HT1080 (cell line): ENCODE measurements at places on chromosomes 12 and 14.

GRCh38 chr14:43539210-43539609, 967.9 kb downstream of the FSCB start:
- peak; percentile 51 for DNase-seq

- DNase-seq: peak; percentile 51
Measured at GRCh38 chr14:100755649-100756048, 29.0 kb downstream of the DLK1 start.

DNA sequence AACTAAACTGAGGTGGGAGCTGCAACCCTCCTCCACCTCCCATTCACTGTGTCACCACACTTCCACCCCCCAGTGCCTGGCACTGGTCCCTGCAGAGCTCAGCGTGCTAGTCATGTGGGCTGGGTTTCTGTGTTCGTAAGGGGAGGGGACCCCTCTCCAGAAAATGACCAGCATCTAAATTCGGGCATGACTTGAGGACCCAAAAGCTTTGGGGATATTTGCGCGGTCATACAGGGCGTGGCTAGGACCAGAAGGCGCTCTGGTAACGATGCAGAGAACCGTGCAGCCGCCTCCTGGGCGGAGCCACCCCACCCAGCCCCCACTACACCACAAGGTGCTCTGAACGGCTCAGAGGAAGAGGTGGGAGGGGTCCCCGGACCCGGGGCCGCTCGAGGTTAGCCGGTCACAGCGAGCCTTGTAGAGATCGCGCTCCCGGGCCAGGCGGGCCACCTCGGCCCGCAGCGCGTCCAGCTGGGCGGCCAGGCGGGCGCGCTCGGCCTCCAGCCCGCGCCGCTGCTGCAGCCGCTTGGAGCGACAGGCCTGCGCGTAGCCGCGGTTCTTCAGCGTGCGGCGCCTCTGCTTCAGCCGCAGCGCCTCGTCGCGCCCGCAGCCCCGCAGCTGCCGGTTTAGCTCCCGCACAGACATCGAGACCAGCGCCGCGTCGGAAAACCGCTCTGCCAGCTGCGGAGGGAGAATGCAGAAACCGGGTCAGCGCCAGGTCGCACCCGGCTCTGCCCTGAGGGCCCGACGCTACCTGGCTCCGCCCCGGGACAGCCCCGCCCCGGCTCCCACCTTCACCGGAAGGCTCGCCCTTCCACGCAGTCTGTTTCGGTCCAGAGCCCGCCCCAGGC, 9.8 kb downstream of the CPNE6 start:
- DNase-seq: no peak

- no peak for DNase-seq
Measured at GRCh38 chr14:28779456-28779855, 12.9 kb downstream of the FOXG1 start.

GRCh38 chr14:66530526-66530925, 22.6 kb downstream of the GPHN start:
- no peak for DNase-seq

GRCh38 chr14:97626088-97626487, 828.9 kb downstream of the VRK1 start:
- no peak for DNase-seq

- no peak for DNase-seq
Measured at GRCh38 chr14:93737634-93738033, 50.7 kb downstream of the PRIMA1 start.

GRCh38 chr12:93870020-93870795, 193.0 kb downstream of the CRADD start:
- no peak for DNase-seq

DNA sequence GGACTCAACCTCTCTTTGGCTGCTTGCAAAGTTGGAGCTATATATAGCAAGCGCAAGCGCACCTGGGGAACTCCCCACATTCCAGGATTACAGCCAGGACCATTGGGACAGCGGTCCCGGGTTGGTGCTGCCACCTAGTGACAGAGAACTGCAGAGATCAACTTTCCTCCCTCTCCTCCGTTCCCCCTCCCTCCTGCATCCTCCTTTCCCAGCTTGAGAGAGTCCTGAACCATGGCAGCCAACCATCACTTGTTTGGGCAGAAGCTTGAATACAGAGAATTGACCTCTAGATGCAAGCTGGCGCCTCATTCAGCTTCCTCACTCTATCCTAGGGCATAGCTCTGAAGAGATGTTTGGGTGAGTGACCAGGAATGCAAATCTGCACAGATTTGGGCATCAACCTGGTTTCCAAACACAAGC, 17.4 kb upstream of the FLVCR2 start:
- DNase-seq: peak; percentile 77

DNA sequence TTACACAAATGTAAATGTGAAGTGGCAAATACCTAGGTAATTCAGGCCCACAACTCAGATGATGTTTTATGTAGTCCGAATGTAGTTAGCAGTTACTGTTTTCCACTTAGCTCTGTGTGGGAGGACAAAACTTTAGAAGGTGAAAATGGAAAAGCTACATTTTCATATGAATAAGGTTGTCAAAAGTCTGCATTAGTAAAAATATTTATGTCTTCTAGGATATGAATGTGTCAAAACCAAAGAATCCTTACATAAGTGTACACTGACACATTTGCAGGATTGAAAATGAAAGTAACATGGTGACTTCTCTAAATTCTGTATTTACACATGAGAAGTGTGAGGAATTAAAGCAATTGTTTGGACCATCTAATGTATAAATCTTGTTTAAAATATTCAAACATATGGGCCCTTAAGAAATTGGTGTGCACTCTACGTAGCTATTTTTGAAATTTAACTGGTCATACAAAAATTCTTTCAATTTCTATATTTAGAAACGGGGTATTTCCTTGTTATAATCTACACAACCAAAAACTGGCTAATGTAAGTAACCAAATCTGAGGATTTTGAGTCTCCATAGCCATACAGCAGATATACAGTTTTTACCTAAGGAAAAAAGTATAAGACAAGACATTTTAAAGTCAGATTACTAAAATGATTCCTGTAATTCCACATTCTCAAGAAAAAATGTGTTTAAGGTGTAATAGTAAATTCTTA, 5.4 kb downstream of the CDKN1B start:
- peak; percentile 65 for DNase-seq

GRCh38 chr12:49748306-49748705, 6.9 kb downstream of the TMBIM6 start:
- no peak for DNase-seq

- DNase-seq: no peak
Measured at GRCh38 chr12:27289414-27289813, 43.2 kb upstream of the BMAL2 start.

GRCh38 chr12:120224304-120225199, 23.6 kb upstream of the RPLP0 start:
- DNase-seq: no peak

- DNase-seq: no peak
Measured at GRCh38 chr12:4178424-4179170, 95.0 kb upstream of the CCND2 start.

DNA sequence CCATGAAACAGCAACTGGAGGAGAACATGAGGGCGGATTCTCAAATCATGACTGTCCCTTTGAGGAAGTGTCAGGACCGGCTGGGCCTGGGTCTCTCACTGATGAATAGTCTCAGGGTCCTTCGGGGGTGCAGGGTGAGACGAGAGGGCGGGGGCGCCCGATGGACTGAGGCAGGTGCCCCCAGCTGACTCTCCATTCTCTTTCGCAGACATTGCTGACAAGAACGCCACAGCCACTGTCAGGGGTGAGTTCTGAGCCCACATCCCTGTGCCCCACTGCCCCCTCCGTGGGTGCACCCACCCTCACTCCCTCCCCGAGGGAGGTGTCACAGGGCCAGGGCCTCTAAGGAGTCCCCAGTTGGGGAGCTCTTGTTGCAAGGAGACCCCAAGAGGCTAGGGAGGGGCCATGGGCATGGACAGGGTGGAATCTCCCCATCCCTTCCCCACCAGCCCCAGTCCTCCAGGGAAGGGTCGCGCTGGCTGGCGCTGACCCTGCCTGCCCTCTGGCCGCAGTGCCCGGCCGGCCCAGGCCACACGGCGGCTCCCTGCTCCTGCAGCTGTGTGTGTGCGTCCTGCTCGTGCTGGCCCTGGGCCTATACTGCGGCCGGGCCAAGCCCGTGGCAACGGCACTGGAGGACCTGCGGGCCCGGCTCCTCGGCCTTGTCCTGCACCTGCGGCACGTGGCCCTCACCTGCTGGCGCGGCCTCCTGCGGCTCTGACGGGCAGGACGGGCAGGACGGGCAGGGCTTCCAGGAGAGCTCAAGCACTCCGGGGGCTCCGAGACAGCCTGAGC, 8.7 kb downstream of the C14orf180 start:
- DNase-seq: no peak

DNA sequence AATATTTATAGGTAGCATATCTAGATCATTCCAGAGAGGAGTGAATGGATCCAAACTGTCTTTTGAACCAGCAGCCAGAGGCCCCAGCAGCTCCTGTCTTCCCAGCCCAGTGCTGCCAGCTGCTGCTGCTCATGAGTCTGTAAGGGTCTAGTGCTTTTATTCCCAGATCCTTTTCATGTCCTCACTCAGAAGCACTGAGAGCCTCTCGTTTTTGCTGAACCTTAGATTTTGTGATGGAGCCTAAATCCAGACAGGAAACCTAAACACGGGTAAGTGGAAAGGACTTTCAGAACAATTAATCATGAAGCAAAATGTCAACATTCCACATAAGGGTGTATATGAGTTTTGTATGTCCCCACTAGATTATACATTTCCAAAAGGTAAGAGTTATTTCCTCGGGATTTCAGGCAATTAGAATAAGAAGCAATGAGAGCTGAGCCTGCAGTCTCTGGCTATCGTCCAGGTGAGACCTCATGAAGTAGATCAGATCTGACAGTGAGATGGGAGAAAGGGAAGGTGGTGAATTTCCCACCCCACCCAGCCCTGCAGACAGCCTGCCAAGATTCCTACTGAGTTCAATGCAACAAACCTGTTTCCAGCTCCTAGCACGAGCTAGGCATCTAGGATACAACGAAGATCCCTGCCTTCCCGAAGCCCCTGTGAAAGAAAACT, 84.4 kb downstream of the NINJ2 start:
- no peak for DNase-seq

- no peak for DNase-seq
Measured at GRCh38 chr12:17829813-17830212, 260.2 kb downstream of the RERGL start.

DNA sequence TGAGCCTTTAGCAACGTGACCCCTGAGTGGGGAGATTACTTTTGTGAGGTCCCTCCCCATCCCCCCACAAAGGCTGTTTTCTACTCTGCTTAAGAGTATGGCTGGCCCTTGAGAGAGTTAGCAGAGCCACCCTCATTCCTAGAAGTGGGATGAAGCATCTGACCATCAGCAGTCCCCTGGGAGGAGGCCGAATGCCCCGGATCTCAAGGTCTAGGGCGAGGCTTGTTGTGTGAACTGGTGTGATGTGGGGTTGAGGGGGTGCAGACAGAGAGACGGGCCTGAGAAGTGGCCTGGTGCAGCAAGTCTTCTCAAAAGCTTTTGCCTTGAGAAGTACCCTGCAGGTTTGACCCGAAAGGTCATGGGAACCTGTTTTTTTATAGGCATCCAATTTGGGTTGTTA, 153.0 kb upstream of the FKBP4 start:
- DNase-seq: no peak

GRCh38 chr14:83575301-83575700, 1954.6 kb upstream of the FLRT2 start:
- DNase-seq: no peak

DNA sequence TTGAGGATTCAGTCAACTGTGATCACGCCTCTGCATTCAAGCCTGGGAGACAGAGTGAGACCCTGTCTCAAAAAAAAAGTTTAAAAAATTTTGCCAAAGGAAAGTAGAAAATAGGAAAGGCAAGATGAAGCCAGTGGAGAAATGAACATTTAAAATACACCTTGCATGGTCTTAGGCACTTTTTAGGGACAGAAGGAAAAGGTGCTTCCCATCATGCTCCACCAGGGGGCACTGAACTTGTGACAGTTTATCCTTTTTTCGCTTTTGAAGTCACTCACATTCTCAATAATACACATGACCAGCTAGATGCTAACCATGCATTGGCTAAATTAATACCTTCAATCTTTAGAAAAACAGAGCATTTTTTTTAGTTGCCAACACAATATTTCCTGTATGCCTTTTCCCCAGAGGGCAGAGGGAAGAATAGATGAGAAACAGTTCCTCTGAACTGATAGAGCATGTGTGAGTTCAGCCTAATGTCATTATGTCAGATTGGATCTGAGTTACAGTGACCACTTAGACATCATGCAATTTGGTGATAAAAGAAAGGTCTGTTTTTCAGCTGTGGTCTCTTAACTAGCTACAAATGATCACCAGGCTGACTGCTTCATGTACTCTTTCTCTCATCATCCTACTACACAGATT, 221.8 kb upstream of the SSTR1 start:
- DNase-seq: peak; percentile 35

GRCh38 chr12:3685830-3686229, 67.1 kb downstream of the CRACR2A start:
- no peak for DNase-seq

- no peak for DNase-seq
Measured at GRCh38 chr14:73997944-73998447, 21.1 kb downstream of the ENTPD5 start.

DNA sequence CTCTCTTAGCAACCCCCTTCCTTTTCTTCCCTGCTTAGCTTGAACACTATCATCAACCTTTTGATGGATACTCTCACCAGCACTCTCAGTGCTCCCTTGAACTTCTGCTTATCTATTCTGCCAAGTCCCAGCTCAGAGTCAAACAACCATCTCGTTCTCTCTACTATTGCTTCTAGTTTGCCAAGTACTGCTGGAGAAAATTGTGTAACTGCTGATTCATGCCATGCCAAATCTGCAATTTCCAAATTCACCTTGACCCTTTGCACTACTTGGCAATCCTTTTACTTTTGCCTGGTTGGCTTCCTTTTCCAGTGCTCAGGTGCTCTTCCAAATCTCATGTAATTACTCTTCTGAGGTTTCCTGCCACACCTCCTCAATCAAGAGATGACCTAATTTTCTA, 2.8 kb upstream of the CCDC196 start:
- DNase-seq: no peak

- DNase-seq: no peak
Measured at GRCh38 chr14:21182166-21182565, 26.3 kb upstream of the OR5AU1 start.

DNA sequence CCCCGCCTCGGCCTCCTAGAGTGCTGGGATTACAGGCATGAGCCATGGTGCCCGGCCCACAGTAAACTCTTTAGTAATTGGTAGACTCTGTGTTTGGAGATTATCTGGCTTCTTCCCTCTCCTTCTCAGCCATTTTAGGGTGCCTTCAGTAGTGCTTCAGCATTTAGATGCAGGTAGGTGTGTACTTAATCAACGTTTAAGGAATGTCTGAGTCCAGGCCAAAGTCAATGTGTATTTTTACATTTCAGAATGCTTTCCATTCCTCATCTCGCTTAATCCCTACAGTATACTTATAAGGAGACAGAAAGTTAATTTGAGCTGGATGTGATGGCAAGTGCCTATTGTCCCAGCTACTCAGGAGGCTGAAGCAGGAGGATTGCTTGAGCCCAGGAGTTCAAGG, 20.5 kb upstream of the MGP start:
- no peak for DNase-seq

DNA sequence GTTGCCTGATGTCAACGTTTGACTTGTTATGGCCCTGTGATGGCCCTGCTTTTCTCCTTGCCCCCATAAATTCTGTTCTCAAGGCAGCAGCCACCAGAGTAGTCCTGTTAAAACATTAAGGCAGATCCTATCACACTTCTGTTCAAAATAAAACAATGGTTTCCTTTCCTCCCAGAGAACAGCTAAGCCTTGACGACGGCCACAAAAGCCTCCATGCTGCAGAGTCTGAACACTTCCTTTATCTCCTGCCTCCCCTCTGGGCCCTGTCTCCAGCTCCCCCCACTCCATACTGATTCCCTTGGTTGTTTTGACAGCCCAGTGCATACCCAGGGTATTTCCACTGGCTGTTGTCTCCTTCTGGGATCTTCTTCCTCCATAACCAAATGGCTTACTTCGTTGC, 618.1 kb downstream of the MED13L start:
- no peak for DNase-seq

GRCh38 chr14:51185754-51186153, 54.3 kb upstream of the TMX1 start:
- no peak for DNase-seq
